Activated CD4-positive, alpha-beta T cell treated with anti-CD3 and anti-CD28 coated beads for 36 hours (primary cell): ENCODE measurements at places on chromosomes 12 and 14.

- DNase-seq = no peak
Observed at GRCh38 chr12:53829130-53829819, 77.5 kb upstream of the CISTR start.

DNA sequence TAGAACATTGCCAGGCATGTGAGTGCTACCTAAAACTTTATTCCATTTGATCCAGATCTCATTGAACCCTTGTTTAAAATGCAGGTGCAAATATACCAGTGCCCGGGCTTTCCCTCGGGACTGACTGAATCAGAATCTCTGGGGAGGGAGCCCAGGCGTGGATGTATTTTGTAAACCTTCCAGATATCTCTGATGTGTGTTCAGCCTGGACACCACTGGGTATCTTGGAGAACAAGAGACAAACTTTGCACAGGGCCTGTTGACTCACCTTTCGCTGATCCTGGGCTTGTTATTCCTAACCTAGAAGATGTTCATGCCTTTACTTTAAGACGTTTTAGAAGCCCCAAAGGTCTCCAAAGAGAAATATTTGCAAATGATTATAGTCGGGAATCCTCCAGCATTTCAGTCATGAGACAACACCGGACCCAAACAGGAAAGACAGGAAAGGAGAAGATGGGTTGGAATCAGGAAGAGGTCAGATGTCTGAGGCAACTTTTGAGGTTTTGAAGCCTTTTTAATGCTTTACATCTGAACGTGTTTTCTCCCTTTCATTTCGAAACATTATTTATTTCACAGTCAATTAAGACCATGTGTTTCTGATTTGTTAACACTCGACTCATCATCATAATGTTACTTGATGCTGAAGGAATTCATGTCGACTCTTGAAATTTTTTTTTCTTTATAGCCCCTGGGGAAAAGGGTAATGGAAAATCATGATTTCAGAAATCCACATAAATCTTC lies 118.6 kb downstream of the PLXNC1 start:
- no peak for DNase-seq

- DNase-seq = no peak
Observed at GRCh38 chr12:8742501-8742900, 44.7 kb downstream of the RIMKLB start.

GRCh38 chr12:126899926-126900792 lies 1366.8 kb upstream of the TMEM132C start:
- no peak for DNase-seq

DNA sequence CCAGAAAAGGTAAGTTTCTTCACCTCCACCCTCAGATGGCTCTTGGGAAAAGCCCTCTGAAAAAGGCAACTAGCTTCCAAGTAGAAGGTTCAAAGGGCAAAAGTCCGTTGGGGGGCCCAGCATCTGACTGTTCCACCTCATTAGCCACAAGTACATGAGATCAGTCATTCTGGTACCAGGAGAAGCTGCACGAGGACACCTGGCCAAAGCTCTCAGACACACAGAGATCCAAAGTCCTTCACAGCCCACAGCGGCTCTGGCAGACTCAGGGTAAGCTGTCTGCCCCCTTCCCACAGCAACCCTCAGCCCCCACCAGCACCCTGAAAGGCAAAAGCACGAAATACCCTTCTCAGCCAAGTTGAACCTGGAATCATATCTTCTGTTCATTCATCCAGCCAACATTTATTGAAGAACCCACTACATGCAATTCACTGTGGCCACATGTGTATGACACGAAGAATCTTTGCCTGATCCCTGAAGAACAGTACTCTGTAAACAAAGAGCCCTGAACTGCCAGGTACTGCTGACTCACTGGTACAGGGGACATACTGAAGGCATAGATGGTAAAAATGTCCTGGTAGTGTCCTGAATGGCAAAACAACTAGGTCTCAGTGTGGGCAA lies 19.0 kb downstream of the SLC7A7 start:
- DNase-seq = no peak

- no peak for DNase-seq
Observed at GRCh38 chr12:15458008-15458407, 135.7 kb downstream of the PTPRO start.

GRCh38 chr12:80838708-80839107 lies 99.0 kb downstream of the LIN7A start:
- DNase-seq = no peak

DNA sequence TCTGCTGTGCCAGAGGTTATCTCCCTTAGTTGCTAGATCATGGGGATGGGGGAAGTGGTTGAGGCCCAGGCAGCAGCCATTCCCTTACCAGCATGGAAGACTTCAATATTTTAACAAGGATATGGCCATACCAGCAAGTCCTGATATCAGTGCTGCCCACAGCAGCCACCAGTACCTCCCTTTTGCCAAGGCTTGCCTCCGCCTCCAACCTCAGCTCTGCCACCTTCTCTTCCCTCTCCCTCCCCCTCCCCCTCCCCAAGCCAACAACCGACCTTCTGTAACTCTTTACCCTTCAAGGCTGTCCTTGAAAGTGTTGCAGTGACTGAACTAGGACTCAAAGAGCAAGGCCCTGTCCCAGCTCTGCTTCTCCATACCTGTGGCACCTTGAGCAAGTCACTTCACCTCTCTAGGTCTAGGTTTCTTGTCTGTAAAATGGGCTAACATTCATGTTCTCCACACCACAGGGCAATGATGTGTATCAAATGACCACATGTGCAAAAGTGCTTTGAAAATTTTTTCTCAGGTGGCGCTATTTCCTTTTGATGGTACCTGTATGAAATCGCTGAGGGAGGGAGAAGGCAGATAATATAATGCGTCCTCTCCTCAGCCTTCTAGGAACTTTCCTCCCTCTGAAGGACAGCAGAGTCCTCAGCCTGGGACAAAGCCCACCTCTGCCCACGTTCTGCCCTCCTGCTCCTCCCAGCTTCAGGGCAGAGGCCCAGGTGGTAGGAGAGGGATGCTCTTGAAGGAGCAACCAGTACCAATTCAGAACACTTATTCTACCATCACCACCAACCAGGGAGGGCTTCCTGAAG lies 14.7 kb downstream of the PLEKHG6 start:
- no peak for DNase-seq

DNA sequence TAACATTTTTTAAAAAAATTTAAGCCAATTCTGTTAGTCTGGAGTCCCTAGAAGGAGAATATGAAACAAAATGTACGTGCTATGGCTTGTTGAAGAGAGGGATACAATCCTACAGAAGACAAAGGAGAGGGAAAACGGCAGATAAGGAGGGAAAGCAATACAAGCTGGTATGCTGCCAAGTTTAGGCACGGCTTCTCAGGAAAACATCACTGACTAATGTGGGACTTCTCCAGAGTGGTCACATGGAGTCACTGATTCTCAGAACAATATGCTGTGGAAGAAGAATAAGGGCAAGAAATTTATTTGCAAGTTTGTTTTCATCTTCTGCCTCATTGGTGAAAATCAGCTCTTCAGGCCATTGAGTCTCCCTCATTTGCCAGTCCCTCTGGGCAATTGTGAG lies 22.9 kb upstream of the NR1H4 start:
- DNase-seq = no peak

GRCh38 chr12:109645194-109645593 lies 68.4 kb upstream of the FAM222A start:
- DNase-seq = no peak

- no peak for DNase-seq
Observed at GRCh38 chr12:76720068-76720467, 43.8 kb upstream of the ZDHHC17 start.

- no peak for DNase-seq
Observed at GRCh38 chr12:78185651-78186050, 355.0 kb downstream of the NAV3 start.

GRCh38 chr14:68157971-68158371 lies 338.4 kb downstream of the RAD51B start:
- no peak for DNase-seq

DNA sequence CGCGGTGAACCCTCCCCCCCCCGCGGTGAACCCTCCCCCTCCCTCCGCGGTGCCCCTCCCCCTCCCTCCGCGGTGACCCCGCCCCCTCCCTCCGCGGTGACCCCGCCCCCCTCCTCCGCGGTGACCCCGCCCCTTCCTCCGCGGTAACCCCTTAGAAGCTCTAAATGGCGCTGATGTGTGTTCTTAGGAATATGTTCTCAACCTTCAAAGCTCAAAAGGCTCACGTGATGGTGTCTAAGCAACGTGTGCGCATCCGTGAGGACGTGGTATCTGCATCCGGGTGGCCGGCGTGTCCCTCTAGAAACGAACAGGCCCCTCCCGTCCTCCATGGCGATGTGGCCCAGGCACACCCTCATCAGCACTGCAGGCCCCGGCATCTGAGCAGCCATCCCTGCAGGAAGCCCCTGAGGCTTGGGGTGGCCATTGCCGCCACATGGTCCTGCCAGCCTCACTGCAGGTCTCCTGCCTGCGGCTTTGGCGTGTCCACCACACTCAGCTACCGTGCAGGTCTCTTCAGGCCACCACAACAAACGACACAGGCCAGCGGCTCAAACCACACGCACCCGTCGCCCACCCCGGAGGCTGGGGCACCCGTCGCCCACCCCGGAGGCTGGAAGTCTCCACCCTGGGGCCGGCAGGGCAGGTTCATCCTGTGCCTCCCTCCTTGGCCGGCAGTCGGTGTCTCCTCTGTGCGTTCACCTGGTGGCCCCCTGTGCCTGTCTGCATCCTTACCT lies 14.5 kb upstream of the FBRSL1 start:
- DNase-seq = peak; percentile 62

- DNase-seq = no peak
Observed at GRCh38 chr12:69843608-69844007, 18.6 kb downstream of the MYRFL start.

DNA sequence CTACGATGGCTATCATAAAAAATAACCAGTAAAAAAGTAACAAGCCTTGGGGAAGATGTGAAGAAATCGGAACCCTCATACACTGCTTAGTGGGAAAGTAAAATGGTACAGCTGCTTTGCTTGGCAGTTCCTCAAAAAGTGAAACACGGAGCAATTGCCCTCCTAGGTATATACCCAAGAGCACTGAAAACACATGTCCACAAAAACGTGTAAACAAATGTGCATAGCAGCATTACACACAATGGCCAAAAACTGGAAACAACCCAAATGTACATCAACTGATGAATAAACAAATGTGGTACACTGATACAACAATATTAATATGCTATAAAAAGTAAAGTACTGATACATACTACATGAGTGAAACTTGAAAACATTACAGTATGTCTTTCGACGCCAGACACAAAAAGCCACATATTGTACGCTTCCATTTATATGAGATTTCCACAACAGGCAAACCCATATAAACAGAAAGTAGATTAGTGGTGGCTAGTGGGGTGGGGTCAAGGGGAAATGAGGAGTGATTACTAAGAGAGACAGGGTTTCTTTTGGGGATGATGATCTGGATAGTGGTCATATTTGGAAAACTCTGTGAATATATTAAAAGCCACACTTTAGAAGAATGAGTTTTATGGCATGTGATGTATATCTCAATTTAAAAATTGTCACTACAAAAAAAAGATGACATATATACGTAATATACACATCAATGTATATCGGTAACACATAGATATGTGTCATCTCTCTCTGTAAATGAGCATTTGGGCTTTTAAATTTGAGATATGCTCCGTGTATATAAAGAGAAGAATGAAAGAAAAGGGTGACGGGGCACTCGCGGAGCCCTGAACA lies 996 bp downstream of the SLC41A2 start:
- no peak for DNase-seq

DNA sequence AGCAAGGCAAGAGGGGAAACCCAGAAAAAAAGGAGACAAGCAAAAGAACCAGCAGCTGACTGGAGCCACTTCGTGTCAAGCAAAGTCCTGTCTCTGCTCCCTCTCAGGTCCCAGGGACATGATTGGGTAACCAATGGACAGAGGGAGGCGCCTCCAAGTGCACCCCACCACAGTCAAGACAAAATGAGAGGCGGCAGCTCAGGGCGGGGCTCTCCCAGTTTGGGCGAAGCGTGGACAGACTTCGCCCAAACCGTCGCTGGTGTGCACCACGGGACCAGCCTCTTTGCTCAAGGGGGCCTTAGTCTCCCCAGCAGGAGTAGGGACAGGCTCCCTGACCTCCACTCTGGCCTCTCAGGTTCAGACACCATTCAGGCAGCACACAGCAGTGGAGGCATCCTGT lies 1.5 kb upstream of the BEGAIN start:
- DNase-seq = no peak

DNA sequence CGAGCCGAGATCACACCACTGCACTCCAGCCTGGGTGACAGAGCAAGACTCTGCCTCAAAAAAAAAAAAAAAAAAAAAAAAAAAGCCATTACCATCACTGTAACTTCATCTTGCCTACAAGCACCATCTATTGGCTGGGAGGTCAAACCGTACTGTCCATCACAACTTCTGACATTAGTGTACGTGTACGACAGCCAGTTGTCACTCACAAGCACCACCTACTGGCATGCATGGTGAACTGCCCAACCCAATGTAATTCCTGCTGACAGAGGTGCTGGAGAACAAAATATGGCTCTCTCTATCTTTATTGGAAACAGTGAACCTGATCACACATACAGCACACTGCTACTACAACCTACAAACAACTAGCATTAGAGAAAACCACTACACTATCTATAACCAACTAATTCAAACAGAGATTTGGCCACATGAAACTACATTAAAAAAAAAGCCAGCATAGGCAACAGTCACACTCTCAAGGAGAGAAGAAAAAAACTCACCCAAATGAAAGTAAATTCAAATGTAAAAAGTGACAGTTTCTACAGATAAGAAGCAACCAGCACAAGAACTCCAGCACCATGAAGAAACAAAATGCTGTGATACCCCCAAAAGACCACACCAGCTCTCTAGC lies 82.3 kb downstream of the PUS7L start:
- peak; percentile 42 for DNase-seq

GRCh38 chr12:84585776-84586395 lies 326.7 kb downstream of the SLC6A15 start:
- DNase-seq = no peak

DNA sequence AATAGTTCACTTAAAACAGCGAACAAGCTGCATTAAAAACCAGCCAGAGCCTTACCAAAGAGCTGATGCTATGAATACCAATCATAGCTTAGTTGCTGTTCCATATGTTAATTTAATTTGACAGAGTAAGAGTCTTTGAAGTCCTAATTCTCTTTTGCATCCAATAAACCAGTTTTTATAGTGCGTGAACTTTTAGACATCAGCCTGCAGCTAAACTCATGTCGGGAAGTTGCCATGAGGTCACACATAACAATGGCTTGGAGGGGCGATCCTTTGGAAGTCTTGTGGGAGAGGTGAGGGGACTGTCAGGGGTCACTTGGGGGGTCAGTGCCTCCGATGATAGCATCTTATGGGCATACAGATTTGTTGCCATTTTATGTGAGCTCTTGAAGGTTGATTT lies 81.7 kb downstream of the HMGA2 start:
- DNase-seq = no peak

DNA sequence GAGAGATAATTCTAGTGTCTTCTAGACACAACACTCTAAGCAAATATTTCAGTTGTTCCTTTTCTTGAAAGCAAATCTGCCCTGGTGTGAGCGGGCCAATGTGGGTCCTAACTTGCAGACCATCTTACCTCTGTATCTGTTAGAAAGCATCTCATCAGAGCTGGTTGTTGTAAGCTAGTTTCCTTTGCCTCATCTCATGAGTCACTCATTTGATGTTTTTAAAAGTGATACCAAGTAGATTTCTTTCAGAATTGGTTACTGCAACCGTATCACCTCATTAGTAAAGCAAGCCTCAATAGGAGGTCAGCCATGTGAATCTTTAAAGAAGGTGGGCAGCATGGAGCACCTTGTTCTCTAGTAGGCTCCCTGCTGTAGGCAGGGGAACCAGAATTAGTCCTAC lies 78.6 kb downstream of the DAAM1 start:
- no peak for DNase-seq
